Pancreas (tissue), 10 donors: ENCODE measurements at places on chromosomes 2 and 18. TPM values are rescaled to one million over a fixed set of nuclear protein-coding genes. Genes with fewer than 3 reads are reported as not detected.

DNA sequence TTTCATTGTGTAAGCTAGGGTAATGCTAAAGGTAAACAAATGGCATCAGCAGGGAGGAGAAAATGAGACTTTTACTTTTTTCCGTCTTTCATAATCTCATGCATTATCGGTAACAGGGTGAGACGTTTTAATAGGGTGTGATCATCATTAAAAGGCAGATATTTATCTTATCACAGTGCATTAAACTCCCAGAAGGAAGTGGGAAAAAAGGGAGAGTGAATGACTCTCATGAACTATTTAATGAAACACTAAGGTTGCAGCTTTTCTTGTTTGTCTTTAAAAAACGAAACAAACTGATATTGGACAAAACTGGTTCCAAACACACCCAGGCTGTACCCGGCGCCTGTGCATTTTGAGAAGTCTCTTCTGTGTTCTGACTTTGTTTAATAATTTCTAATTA, 1936.8 kb upstream of the PIK3C3 start:
- DNase-seq: no peak

- DNase-seq: no peak
Measured at GRCh38 chr18:47929681-47930198, 719 bp downstream of the SMAD2 start.

DNA sequence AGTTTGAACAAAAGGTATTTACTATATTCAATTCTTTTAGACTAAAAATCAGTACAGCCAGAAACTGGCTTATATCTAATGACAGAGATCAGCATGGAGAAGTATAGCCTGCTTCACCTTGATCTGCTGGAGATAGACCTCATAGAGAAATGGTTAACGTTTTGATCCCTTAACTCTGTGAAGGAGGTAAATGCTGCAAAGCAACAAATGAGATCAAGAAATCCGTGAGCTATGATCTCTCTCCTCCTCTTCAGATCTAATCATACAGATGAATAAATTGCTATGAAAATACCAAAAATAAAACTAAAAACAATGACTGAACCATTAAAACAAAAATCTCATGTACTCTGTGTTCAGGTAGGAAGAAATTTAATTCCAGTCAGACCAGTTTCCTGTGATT, 42.8 kb downstream of the KLHL14 start:
- DNase-seq: no peak

SCYGR4 gene
- total RNA-seq: not detected

GRCh38 chr2:207491956-207492355, 37.8 kb upstream of the CREB1 start:
- no peak for DNase-seq

ONECUT2 gene
- total RNA-seq: 9.7 TPM

- no peak for DNase-seq
Measured at GRCh38 chr18:49949951-49950395, 136.6 kb upstream of the ACAA2 start.

- DNase-seq: no peak
Measured at GRCh38 chr2:240405133-240405532, 30.3 kb upstream of the GPC1 start.

- DNase-seq: no peak
Measured at GRCh38 chr2:17303054-17303453, 215.2 kb downstream of the RAD51AP2 start.

TCF4 gene
- 8.2 TPM for total RNA-seq

DNA sequence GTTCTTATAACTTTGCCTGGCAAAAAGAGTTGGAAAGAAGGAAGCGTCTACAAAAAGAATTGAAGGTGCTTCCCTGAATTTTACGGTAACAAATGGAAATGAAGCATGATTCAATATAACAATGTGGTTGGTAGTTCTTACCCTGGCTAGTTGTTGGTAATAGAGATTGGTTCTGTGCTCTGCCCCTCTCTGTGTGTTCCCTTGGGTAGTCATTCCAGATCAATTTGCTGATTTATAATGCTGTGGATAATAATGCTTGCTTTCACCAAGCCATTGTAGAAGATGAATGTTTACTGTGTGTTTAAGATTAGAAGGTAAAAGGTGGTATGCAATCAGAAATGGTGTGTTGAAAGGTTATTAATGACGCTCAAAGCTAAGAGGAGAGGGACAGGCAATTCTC, 577.8 kb upstream of the NXPH2 start:
- DNase-seq: no peak

DNA sequence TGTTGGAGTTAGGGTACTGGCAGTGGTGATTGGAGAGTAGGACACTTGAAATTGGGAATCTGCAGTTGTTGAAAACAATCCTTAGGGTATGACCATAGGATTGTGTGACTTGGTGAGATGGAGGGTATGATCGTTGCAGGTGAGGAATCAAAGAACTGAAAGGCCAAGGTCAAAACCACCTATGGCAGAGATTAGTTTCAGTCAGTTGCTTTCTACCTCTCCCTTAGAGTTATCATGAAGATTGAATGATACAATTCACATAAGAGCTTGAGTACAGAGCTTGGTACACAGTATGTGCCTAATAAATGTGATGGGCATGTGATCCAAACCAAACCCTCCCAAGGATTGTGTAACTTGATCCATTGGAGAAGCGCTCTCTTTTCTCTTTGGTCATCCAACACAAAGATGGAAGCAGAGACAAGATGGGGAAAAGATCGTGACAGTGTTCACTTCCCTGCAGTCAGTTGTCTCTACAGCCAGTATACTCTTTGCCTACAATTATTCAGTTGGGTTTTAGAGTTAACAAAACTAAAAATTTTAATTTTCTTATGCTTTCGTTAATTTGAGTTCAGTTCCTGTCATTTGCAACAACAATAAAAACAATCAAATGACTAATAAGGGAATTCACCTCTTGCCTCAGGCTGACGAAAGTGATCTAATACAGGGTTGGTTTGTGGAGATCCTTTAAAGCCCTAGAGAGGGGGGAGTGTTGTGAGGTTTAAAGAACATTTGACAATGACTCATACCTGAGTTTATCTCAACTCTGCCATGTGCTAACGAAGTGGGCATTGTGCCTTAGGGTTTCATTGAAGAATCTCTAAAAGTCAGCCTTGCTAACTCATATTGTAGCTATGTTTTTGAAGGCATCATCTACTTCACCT, 14.8 kb upstream of the SMAD2 start:
- no peak for DNase-seq

DNA sequence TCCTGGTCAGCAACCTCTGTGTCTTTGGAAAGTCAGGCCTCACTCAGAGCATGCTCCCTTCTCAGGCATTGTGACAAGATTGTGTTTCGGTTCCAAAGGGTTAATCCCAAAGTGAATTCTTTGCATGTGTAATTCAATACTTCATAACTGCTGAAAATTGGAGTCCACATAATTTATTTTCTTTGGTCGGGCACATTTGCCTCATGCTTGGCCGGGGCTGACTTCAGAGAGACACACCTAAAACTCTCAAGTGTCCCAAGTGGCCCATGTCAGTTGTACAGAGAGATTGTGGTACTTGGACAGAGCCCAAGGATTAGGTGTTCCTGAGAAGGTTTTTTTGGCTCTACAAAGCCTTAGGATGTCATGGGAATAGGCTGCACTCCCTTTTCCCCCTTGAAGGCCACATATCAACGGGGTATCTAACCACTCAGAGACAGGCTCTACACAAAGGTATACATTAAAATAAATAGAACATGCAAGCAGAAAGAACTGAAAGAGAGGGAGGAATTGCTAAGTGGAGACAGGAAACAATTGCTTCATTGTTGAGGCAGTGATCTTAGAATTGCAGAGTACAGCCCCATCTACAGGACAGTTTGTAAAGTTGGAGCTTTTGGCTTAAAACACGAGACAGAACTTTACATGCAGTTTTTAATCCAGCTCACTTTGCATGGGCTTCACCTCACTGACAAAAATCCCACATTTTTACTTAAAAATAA, 1232.3 kb upstream of the ZEB2 start:
- DNase-seq: no peak

DNA sequence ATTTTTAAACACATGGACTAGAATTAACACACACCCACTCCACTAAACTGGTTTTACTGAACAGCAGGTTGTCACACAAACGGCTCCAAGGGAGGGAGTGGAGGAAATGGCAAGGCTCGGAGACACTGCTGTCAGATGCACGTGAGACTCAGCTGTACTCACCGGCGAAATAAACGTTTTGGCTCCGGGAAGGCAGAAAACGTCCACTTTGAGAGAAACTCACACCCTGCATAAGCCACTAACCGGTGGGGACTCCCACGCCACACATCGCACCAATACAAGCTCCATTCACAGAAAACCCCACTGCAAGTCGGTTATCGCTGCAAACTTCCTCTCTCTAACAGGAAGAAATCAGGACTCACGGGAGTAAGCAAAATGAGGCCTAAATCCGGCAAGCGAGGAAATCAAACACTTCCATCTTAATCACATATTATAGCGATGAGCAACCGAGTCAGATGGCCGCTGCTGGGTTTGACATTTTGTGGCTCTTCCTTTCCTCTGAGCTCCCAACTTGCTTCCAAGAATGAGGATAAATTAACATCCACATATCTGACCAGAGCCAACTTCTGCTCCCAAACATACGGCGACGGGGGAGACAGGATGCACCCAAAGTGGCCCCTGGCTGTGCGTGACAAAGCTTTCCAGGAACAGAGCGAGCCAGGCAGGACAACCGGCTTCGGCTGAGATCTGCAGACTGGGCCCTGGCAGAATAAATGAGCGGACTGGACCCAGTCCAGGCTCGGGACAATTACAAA, 63.5 kb downstream of the HDAC4 start:
- DNase-seq: no peak

LRRTM4 gene
- total RNA-seq: 0.28 TPM
